GM18507 (cell line): ENCODE measurements at places on chromosomes 12 and 14.

- DNase-seq = no peak
These were observed 830 bp upstream of the LPCAT3 start for GRCh38 chr12:7019043-7019569.

DNA sequence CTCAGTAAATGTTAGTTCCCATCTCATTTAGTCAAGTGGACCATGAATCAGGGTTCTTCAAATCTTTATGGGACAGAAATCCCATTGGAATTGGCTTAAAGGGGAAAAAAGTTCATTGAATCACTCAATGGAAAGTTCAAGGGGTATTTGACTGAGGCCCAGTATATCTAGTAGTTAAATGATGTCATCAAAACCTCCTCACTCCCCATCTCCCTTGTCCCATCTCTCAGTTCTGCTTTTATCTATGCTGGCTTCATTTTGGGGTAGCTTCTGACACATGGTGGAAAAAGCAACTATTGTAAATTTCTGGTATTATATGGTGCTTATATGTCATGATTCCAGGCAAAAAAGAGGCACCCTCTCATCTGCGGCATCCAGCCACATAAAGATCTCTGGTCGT is 51.9 kb downstream of the DAAM1 start:
- no peak for DNase-seq

DNA sequence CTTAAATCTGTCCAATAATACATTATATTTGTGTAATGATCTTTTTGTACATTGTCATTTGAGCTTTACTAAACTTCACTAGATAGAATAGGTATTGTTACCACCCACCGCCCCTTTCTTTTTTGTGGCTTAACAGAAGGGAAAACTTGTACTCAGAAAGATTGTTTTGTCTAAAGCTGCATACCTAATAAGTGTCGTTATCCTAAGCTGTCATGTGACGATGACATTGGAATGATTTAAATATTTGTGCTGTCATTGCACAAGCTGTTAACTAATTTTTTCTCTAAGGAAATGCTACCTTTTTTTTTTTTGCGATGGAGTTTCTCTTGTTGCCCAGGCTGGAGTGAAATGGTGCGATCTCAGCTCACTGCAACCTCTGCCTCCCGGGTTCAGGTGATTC is 3.6 kb downstream of the DIP2B start:
- DNase-seq = no peak

- DNase-seq = no peak
These were observed 7.5 kb downstream of the FOXG1 start for GRCh38 chr14:28773861-28774691.

- DNase-seq = no peak
These were observed 39.6 kb downstream of the SLC15A4 start for GRCh38 chr12:128784030-128784760.

DNA sequence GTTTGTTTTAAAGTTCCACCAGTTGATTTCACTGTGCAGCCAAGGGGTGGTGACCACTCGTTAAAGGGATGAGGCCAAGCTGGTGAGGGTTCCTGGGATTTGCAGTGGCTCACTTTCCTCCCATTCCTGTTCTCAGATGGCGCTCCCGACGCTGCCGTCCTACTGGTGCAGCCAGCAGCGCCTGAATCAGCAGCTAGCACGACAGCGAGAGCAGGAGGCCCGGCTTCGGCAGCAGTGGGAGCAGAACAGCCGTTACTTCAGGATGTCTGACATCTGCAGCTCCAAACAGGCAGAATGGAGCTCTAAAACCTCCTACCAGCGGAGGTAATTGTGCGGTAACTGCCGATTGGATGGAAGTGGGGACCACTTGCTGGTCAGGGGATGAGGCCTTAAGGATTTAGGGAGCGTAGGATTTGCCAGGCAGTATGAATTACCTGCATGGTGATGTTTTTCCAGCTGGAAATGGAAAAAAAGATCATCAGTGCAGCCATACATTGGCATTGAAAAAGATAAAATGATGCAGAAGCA is 2.9 kb downstream of the TCHP start:
- no peak for DNase-seq

GRCh38 chr14:60220084-60220483 is 28.9 kb upstream of the PPM1A start:
- peak; percentile 22 for DNase-seq

GRCh38 chr14:68987653-68988036 is 8.5 kb upstream of the ACTN1 start:
- no peak for DNase-seq

DNA sequence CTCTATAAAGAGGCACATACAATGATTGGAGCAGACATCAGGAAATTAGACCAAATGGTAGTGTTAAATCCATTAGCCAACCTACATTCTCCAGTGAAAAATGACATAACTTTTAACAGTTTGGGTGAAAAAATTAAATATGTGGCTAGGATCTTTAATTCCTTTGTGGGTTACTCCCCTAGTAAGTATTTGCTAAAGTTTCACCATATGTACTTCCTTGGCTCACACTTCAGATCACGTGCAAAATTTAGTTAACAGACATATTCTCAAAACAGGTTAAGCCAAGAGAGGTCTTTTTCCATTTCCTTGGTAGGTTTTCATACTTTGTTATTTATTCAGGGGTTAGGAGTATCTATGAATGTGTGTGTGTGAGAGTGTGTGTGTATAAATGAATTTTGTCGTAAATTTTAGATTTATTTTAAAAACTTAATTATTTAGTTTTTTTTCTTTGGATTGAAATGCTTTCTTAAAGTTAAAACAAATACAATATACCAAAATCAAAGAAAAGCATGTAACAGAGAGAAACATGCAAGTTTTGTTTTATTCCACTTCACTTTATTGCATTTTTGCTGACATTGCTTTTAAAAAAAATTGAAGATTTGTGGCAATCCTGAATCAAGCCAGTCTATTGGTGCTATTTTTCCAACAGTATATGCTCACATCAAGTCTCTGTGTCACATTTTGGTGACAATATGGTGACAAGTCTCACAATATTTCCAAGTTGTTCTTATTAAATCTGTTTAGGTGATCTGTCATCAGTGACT is 258.7 kb downstream of the FLRT2 start:
- no peak for DNase-seq

DNA sequence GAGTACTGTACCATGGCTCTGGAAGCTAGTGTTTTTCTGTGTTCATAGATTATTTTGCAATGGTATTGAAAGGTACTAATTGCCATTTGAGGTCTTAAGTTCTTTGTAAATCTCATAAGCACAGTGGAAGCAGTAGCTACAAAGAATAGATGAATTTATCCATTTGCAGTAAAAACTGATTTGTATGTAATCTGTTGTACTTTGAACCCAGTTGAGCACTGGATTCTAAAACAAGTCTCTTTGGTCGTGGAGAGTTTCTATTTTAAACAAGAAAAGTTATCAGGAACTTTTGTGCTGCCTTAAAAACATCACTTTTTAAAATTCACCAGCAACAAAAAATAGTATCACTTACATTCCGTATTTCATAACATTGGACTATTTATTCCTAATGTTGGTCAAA is 4.1 kb downstream of the RAP1B start:
- no peak for DNase-seq
